ENCODE measurements at places on chromosomes 7 and 10. TPM values are rescaled to one million over a fixed set of nuclear protein-coding genes. Genes with fewer than 3 reads are reported as not detected.
A peak's percentile ranks its signal among the peaks of the same experiment; 100 is the strongest.

The MRPL43 gene
- 80.5 TPM for polyA plus RNA-seq

The NSUN5 gene
- 15.6 TPM for polyA plus RNA-seq

The SFXN3 gene
- polyA plus RNA-seq, result 25.6 TPM

The VWC2 gene
- 0.02 TPM for polyA plus RNA-seq

The CLRN3 gene
- 0.27 TPM for polyA plus RNA-seq

The MPP7 gene
- polyA plus RNA-seq, result 11.9 TPM

The ZNF804B gene
- polyA plus RNA-seq, result 0.05 TPM

The SPRN gene
- 6.4 TPM for polyA plus RNA-seq

DNA sequence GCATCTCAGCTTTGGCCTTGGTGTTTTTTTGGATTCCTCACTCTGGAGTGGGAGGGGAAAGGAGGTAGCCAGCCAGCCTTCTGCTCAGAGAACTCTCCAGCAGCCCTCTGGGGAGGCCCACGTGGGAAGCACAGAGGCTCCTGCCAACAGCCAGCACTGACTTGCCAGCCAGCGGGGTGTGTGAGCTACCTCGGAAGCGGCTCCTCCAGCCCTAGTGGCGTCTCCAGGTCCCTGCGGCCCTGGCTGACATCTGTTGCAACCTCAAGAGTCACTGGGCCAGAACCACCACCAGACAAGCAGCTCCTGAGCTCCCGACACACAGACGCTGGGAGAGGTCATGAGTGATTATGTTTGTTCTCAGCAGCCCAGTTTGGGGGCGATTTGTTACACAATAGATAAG, 180.2 kb upstream of the FZD8 start:
- peak; percentile 76 for DNase-seq

GRCh38 chr7:85160223-85160622, 26.6 kb downstream of the SEMA3D start:
- DNase-seq, result no peak

- no peak for DNase-seq
Observed at GRCh38 chr10:112698818-112699164, 251.3 kb upstream of the TCF7L2 start.

DNA sequence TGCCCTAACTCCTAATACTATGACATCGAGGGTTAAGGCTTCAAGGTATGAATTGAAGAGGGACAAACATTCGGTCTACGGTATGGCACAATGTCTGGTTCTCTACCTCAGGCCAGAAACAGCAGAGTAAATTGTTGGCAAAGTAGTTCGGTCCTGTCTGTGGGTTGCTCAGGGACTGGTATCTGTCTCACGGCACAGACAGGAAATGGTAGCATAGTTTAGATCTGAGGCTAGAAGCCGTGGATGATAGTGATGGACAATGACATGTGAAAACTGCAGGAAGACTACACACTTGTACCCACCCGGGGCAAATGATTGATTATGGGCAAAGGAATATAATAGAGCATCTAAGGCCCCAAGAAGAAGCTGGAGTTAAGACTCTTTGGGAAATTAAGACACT, 106.2 kb downstream of the TWIST1 start:
- no peak for DNase-seq

DNA sequence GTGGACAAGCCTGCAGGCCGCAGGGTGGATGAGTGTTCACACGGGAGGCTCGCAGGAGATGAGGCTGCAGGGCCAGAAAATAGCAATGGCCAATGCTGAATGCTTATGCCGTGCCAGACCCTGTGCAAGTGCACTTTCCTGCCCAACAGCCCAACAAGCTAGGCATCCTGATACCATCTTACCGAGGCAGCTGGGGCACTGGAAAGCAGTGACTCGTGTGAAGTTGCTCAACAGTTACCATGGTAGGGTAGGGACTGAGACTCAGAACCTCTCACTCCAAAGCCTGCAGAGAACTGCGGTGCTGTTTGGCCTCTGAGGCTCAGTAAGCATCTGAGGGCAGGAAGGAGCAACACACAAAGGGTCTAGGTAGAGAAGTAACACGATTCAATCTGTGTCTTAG, 43.7 kb downstream of the JAZF1 start:
- no peak for DNase-seq

DNA sequence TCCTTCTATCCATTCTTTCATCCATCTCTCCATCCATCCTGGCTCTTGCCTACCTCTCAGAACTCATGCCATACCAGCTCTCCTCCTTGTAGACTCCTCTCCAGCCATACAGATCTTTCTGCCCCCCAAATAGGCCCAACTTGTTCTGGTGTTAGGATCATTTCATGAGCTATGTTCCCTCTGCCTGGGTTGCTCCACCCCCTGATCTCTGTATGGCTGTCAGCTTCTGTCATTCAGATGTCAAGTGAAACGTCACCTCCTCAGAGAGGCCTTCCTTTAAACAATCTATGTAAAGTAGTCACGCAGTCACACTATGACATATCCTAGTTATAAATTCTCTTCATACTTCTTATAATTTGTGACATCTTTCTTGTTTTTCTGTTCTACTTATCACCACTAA, 42.3 kb upstream of the PNLIPRP3 start:
- no peak for DNase-seq

- DNase-seq, result no peak
Observed at GRCh38 chr10:118708571-118708970, 46.2 kb downstream of the CACUL1 start.

- no peak for DNase-seq
Observed at GRCh38 chr10:115409347-115409746, 316.2 kb downstream of the ATRNL1 start.

- DNase-seq, result no peak
Observed at GRCh38 chr10:14742815-14743214, 31.9 kb downstream of the FAM107B start.

DNA sequence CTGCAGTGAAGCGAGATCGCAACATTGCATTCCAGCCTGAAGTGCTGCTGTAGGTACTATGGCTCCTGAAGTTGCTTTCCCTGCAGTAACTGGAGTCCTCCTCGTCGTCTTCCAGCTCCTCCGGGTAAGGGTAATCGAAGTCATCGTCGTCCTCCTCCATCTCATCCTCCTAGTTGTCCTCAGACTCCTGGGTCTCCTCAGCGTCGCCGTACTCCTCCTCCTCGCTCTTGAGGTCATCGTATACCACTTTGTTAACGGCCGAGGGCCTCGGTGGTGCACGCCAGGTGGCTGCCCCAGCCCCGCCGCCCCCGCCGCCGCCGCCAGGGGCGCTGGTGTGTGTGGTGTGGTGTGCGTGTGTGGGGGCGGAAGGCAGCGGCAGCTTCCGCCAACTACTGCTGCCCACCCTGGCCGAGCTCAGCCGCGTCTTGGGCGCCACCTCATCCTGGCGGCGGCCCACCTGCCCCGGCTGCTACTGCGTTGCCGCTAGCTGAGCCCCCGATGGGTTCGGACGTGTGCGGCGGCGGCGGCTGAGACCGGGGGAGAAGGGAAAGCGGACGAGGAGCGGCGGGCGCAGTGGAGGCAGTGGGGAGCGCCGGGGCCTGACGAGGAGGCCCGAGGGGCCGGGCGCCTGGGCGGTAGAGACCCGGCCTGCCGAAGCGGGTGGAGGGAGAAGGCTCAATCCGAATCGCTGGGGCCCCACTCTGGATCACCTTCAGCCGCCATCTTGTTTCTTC, 11.8 kb upstream of the ACBD5 start:
- peak; percentile 96 for DNase-seq

DNA sequence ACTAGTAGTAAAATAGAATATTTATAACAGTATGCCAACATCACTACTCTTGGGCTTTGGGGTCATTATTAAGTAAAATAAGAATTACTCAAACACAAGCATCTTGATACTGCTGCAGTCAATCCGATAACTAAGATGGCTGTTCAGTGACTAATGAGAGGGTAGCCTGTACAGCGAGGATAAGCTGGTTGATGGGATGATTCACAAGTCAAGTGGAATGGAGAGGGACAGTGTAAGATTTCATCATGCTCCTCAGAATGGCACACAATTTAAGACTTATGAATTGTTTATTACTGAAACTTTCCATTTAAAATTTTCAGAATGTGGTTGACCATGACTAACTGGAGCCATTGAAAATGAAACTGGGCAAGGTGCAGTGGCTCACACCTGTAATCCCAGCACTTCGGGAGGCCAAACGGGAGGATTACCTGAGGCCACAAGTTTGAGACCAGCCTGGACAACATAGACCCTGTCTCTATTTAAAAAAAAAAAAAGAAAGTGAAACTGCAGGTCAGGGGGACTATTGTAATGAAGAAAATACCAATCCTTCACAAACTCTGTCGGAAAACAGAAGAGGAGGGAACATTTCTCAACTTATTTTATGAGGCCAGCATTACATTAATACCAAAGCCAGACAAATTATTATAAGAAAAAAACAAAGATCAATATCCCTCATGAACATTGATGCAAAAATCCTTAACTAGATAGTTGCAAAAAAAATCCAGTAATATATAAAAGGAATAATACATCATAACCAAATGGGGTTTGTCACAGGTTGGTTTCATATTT, 11.2 kb downstream of the AVL9 start:
- no peak for DNase-seq

DNA sequence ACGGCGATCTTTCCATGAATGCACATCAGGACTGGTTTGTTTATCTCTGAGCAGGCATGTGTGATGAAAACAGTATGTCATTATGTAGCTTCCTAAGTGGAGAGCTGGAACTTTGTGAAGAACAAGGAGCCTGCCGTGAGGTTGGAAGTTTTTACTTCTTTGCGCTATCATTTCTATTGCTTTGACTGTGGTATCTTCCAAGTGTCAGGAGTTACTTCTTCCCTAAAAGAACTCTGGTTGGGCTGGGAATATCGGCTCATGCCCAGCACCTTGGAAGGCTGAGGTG, 167.4 kb upstream of the AHR start:
- no peak for DNase-seq

GRCh38 chr7:38396852-38397251, 123.4 kb upstream of the TARP start:
- DNase-seq, result no peak

GRCh38 chr7:90540406-90540805, 55.7 kb upstream of the CDK14 start:
- DNase-seq, result no peak

DNA sequence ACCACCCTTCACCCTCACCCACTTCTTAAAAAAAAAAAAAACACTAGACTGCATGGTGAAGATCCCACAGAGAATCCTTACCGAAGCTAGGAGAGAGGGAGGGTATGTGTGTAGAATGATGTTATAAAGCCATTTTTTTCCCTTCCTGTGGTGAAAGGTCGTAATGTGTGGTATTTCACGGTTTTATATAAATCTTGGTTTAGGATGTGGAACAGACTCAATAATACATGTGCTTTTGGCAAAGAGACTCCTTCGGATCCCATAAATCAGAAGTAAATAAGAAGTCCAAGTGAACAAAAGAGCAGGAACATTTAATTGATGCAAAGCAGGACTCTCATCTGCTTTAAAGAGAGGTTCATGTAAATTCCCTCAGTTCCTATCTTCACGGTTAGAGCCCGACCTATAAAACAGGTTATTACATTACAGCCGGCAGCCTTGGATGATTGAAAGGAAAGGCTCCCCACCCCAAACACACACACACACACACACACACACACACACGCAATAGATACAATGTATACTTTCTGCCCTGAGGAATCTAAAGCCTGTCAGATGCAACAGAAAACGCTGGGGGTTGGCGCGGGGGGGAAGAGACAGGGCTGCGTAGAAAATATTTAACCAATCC, 8.8 kb downstream of the DLX5 start:
- no peak for DNase-seq

GRCh38 chr7:143487566-143487965, 9.9 kb downstream of the TAS2R41 start:
- DNase-seq, result peak; percentile 75

DNA sequence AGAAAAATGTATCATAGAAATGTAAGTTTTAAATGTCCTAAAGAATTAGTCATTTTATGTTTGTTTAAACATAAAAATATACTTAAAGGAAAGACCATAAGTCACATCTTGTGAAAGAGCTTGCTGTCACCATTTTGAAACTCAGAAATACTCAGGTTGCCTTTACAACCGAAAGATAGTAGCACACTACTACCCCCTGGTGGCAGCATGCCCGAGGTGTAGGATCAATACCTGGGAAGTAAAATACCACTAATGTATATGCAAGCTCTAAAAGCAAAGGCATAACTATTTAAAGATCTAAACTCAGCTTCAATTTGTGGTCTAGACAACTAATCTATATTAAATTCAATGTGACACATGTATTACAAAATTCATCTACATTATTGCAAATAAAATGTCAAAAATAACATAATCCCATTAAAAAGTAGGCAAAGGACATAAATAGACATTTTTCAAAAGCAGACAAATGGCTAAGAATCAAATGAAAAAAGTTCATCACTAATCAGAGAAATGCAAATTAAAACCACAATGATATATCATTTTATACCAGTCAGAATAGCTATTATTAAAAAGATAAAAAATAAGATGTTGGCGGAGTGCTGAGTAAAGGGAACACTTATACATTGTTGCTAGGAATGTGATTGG, 47.7 kb upstream of the FGL2 start:
- DNase-seq, result peak; percentile 22

DNA sequence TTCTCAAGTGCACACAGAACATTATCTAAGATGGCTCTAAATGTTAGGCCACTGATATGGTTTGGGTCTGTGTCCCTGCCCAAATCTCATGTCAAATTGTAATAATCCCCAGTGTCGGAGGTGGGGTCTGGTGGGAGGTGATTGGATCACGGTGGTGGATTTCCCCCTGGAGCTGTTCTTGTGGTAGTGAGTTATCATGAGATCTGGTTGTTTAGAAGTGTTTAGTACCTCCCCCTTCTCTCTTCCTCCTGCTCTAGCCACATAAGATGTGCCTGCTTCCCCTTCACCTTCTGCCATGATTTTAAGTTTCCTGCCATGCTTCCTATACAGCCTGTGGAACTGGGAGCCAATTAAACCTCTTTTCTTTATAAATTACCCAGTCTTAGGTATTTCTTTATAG, 11.2 kb upstream of the GSTK1 start:
- no peak for DNase-seq

DNA sequence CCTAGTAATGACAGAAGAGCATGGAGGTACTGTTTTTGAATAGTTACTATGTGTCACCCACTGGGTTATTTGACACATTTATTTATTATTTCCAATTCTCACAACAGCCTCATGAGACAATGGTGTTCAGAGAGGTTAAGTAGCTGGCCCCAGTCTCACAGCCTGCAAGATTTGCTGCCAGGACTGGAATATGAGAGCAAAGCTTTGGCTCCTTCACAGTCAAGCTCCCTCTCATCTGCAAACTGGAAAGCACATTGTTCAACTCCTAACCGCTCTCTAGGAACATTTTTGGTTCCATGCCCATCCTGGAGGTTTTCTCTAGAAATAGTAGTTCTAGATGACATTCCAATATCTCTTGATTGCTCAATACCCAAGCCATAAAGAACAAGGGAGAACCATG, 75.5 kb upstream of the CXCL12 start:
- no peak for DNase-seq

All from left lung (tissue), 14 donors.